Thoracic aorta (tissue), 2 donors: ENCODE measurements at places on chromosomes 2 and 18. TPM values are rescaled to one million over a fixed set of nuclear protein-coding genes. Genes with fewer than 3 reads are reported as not detected.

DNA sequence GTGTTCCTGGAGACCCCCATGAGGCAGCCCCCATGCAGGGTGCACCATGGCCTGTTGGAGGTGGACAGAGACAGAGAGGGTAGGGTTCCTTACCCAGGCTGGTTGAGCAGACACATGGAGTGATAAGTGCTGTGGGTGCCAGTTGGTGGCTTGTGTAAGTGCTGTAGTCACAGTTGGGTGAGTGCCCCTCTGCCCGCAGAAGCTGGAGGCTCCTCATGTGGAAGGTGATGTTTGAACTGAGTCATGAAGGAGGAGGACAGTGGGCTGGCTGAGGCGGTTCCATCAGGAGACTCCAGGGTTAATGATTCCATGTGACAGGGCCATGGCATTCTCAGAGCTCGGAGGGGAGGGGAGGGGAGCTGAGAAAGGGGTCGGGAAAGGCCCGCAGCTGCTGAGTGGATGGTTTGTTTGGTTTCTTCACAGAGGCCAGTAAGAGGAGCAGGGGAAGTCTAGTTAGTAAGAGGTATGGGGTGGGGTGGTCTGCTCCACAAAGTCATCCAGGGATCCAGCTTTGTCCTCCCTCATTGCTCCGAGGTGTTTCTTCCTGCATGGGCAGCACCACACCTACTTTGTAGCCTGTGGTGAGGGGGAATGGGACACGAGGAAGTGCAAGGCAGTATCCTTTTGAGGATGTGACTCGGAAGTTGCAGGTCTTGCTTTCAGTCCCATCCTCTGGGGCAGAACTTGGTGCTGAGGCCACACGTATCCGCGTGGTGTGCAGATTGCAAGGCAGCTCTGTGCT is 13.6 kb downstream of the IMPA2 start:
- no peak for DNase-seq

The TIA1 gene
- total RNA-seq, result 56.7 TPM

The UGT1A10 gene
- not detected for total RNA-seq

- no peak for DNase-seq
These were observed 56.6 kb upstream of the TLK1 start for GRCh38 chr2:171217330-171217729.

DNA sequence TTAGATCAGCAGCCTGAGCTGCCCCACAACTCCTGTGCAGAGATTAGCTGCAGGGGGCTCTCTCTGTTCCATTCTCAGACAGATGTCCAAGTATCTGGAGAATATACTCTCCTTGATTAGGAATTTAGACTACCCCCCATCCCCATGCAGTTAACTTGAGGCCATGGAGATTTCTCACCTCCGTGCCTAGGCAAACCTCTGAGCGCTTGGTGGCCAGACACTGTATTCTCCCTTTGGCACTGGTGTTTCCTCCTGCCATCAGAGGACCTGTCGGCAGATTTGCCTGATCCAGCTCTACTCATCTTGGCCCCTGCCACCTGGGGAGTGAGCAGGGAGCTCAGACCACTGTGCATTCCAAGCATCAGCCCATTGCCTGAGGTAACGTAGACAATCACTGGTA is 48.3 kb downstream of the ZNF804A start:
- DNase-seq, result no peak

DNA sequence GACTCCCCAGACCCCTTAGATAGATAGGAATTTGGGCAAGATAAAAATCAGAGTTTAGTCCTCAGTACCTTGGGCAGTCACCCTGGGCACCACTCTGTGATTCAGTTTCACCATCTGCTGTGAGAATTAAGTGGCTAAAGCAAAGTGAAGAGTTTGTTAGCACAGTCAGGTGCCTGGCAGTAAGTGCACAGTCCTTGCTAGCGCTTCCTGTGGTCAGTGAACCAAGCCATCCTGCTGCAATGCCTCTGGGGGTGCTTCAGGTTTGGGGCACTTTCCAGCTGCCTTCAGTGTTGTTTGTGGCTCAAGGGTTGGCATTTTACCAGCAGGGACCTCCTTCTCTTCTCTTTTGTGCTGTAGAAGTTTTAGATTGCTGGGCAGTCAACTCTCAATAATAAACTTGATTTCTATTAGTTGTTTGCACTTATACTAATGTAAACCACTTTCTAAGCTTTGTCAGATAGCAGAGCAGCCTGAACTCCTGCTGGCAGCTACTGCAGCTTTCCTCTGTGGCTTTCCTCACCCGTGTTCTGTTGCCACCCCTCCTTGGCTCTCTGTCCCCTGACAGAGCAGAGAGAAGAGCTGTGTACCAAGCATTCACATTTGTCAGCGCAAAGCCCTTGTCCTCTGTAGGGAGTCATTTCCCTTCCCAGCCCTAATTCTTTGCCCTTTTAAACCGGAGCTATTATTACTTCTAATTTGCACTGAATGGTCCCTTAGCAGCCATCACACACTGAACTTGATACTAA is 48.4 kb upstream of the RMP24 start:
- no peak for DNase-seq

DNA sequence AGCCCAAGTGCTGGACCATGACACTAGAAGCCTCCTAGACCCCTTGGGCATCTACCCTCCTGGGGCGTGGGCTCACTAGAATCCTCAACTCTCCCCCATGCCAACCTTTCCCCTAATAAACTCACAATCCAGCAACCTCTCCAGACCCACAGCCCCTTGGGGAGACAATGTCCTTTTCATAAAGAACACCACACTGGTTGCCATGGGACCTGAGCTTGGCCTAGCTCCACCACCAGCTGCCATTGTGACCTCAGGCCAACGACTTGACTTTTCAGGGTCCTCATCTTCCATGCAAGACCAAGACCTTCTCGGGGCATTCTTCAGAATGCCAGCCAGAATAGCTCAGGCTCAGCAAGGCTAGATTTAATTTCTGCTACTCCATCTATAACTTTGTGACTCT is 128.1 kb upstream of the NPAS2 start:
- DNase-seq, result no peak

GRCh38 chr2:181627545-181627944 is 29.4 kb downstream of the CERKL start:
- no peak for DNase-seq
